Activated naive CD8-positive, alpha-beta T cell treated with anti-CD3 and anti-CD28 coated beads, Interleukin-2, amount 50 U/mL, for 24 hours (primary cell): ENCODE measurements at places on chromosomes 5 and 9.

GRCh38 chr9:108905494-108905893 lies 28.4 kb downstream of the ELP1 start:
- no peak for DNase-seq

- DNase-seq: no peak
Observed at GRCh38 chr9:75116306-75116705, 28.0 kb downstream of the OSTF1 start.

DNA sequence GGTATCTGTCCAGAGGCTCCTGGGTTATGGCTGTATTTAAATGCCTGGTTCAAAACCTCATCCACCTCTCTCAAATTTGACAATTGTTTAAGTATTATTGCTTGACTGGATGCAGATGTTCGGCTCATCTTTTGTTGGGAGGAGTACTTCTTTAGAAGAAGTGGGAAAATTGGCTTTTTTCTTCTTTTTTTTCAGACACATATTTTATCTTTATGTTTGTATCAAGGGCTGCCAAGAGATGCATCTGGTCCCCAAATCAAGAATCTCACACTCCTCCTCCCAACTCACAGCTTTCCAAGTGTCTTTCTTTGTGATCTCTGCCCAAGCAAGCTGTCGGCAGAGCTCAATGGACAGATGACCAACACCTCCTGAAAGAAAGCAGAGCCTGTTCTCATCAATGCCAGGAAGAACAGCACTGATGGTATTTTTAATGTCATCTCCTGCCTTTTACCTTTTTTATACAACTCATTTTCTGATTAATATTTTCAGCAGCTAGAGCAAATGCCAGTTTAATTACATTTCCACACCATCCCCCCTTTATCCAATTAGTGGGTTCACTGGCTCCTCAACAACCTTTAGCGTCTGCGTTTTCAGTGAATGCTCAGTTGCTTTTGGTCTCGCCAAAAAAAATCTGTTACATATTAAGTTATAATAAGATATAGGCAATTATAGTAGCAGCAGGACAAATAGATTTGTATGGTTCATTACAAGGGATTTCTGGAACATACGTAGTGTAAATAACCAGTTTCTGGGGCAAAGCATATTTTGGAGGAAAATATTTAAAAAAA lies 110.3 kb upstream of the SLIT3 start:
- no peak for DNase-seq

- DNase-seq: no peak
Observed at GRCh38 chr5:142330026-142330425, 5.2 kb upstream of the SPRY4 start.

DNA sequence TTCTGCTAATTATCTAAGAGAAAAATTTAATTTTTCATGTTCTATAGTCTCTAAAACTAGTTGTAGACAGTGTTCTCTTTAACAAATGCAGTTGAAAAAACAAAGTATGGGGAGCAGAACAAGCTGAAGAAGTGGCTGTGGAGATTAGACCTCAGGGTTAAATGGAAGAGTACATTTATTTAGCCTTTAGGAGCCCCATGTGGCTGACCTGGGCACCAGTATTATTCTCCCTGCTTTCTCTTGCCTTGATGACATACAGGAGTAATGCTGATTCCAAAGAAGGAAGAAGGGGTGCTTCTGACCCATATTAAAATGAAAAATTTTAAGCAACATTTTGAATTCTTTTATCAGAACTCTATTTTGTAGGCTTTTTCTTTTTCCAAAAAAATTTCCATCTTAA lies 312.3 kb upstream of the RIOK2 start:
- DNase-seq: no peak

DNA sequence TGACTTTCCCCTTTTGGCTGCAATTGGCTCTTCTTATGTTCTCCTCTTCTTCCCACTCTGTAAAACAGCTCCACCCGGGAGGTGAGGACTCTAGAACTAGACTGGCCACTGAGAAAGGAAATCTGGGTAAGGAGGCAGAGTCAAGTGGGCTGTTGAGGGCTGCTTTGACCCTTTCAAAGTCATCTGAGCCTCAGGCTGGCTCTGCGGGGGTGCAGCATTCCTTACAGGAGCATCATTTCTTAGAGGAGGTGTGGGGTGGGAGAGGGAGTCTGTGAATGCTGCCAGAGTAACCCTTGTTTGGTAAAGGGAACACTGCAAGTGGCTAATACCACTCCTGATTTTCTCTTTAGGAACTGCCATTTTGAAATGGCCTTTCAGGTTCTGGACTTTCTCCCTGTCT lies 377.7 kb upstream of the SMARCA2 start:
- no peak for DNase-seq

- no peak for DNase-seq
Observed at GRCh38 chr9:92685022-92685421, 15.1 kb upstream of the IPPK start.

- DNase-seq: no peak
Observed at GRCh38 chr5:90871391-90871991, 312.9 kb downstream of the ADGRV1 start.

GRCh38 chr5:126516852-126517251 lies 78.2 kb downstream of the ALDH7A1 start:
- no peak for DNase-seq

DNA sequence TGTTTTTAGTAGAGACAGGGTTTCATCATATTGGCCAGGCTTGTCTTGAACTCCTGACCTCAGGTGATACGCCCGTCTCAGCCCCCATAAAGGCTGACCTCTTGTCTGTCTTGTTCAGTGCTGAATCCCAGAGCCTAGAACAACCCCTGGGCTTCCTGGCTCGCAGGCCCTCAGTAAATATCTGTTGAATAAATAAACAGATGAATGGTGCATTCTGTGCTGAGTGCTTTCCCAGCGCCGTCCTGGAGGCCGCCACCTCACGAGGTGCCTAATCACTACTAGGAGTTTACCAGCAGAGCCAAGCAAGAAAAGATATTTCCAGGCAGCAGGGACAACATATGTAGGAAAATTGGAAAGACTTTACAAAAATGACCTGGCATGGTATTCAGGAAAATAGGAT lies 88.5 kb downstream of the SNX24 start:
- no peak for DNase-seq

DNA sequence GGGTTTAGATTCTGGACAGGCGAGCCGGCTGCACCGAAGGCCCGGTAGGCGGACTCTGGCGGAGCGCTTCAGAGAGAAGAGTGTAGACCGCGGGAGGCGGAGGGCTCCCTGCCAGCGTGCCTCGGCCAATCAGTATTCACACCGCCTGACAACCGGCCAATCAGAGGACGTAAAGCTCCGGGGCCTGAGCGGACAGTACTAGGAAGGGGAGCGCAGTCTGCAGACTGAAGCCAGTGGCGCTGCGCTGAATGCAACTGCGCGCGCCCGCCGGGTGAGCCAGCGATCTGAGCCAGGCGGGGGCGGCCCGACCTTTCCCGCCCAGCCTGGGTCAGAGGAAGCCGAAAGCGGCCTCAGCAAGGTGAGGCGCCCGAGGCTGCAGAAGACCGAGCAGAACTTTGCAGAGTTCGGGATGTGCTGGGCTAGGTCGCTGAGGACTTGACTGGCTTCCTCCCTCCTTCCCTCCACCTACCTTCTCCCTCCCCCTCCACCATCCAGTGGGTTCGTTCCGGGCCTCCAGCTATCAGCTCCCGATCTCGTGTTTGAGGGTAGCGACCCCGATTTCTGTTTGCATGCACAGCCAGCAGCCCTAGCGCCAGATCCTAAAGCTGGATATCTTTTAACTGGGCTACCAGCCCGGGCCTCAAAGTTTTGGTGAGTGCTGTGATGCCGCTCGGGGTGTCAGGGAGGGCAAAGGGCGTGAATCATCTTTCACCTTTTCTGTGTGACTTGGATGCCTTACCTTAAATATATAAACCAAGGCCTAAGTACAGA lies at the start of gene DMRT2:
Gene DMRT2 (plus strand): TSS at position 233 of the 771 bp plus-strand sequence. CDS start 1,257 bp downstream, outside the sequence.
- no peak for DNase-seq

GRCh38 chr5:175892015-175892800 lies 20.8 kb downstream of the CPLX2 start:
- DNase-seq: no peak

- no peak for DNase-seq
Observed at GRCh38 chr9:122268041-122268814, 3.5 kb downstream of the MRRF start.

DNA sequence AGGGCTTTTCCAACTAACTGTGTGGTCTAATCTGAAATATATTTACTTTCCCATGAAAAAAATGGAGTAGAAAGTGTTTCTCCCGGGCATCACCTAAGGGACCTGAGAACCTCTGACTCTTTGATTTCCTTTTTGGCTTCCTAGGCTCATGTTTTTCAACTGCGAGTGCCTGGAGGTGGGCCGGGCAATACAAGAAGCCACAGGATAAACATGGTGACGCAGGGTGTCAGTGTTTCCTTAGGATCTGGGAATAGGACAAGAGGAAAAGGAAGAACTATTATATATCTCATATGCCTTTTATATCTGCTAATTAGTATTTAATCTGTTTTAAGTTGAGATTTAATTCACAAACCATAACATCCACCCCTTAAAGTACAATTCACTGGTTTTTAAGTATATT lies 11.4 kb upstream of the LECT2 start:
- DNase-seq: no peak
